ENCODE measurements at places on chromosomes 7 and 10. TPM values are rescaled to one million over a fixed set of nuclear protein-coding genes. Genes with fewer than 3 reads are reported as not detected.
A peak's percentile ranks its signal among the peaks of the same experiment; 100 is the strongest.

GRCh38 chr7:12564996-12565764 is 5.3 kb upstream of the SCIN start:
- no peak overlapping the region for H3K27ac ChIP-seq
- H3K36me3 ChIP-seq = no peaks in the 10 kb centered on the region
- no peaks in the 10 kb centered on the region for H3K27me3 ChIP-seq
- no peaks in the 10 kb centered on the region for H3K4me1 ChIP-seq
- no peak for DNase-seq

- H3K36me3 ChIP-seq = no peaks in the 10 kb centered on the region
- H3K27me3 ChIP-seq = no peaks in the 10 kb centered on the region
- H3K4me3 ChIP-seq = no peak overlapping the region
- no peak overlapping the region for H3K27ac ChIP-seq
- no peak for DNase-seq
These were observed 97.7 kb downstream of the WDR37 start for GRCh38 chr10:1153805-1154351.

GRCh38 chr7:2944739-2945138 is 98.9 kb downstream of the CARD11 start:
- no peaks in the 10 kb centered on the region for H3K27me3 ChIP-seq
- no peak overlapping the region for H3K4me3 ChIP-seq
- H3K36me3 ChIP-seq = peaks cover 6% of the 10 kb centered on the region
- peaks cover 18% of the 10 kb centered on the region for H3K4me1 ChIP-seq
- DNase-seq = no peak
- no peak overlapping the region for H3K27ac ChIP-seq

GRCh38 chr7:132609222-132609621 is 33.0 kb upstream of the PLXNA4 start:
- H3K4me1 ChIP-seq = no peaks in the 10 kb centered on the region
- DNase-seq = no peak
- no peak overlapping the region for H3K4me3 ChIP-seq
- no peaks in the 10 kb centered on the region for H3K27me3 ChIP-seq

DNA sequence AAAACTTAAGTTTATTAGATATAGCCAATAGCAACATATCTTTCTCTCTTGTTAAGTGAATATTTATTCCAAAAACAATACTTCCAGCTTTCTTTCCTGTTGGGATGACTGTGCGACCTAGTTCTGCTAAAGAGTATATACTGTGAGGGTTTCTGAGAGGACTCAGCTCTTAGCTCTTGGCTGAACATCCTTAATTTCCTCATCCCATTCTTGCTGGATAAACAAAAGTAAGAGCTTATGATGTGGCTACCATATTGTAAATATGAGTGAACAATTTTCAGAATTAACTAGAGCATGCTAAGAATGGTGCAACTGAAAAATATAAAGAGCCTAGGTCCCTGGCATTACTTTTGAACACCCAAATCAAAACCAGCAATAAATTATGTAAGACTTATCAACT is 279.5 kb upstream of the GNAI1 start:
- no peaks in the 10 kb centered on the region for H3K27me3 ChIP-seq
- H3K4me1 ChIP-seq = no peaks in the 10 kb centered on the region
- no peak overlapping the region for H3K4me3 ChIP-seq
- DNase-seq = no peak

DNA sequence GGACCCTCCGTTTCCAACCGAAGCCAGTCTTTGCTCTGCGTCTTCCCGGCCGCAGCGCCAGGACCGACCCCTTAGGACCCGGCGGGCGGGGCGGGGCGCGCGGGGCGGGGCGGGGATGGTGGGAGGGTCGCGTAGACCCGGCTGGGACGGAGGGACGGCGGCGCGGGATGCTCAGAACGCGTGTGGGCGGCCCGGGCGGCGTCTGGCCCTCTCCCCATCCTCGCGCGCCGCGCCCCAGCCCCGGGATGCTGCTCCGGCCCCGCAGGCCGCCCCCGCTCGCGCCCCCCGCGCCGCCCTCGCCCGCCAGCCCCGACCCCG is at the start of gene UTF1:
TSS of gene UTF1 (plus strand) at position 174 of the 318 bp plus-strand sequence. CDS start at position 246, 72 bp downstream.
- no peaks in the 10 kb centered on the region for H3K27me3 ChIP-seq
- H3K36me3 ChIP-seq = no peaks in the 10 kb centered on the region
- H3K4me1 ChIP-seq = no peaks in the 10 kb centered on the region
- H3K27ac ChIP-seq = no peak within 1 kb of the TSS
- DNase-seq = no peak
- no peak within 1 kb of the TSS for H3K4me3 ChIP-seq

- peak overlapping the region; percentile 99 for H3K27ac ChIP-seq
- peak overlapping the region; percentile 48 for H3K4me3 ChIP-seq
- H3K4me1 ChIP-seq = peaks cover 94% of the 10 kb centered on the region
- H3K27me3 ChIP-seq = no peaks in the 10 kb centered on the region
These were observed 78.4 kb upstream of the GSDME start for GRCh38 chr7:24835643-24836042.

Gene CPEB3
- 3.0 TPM for total RNA-seq

DNA sequence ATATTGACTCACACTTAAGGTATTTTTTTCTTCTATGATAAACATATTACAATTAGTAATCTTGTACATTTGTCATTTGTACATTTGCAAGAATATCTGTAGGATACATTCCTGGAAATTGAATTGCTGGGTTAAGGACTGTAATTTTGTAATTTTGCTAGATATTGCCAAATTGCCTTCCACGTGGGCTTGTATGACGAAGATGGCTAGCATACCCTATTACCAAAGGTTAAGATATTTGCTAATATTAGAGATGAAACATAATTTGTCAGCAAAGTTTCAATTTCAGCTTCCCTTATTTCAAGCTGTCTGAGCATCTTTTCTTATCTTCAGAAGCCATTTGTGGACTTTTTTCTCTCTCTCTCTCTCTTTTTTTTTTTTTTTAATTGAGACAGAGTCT is 1.0 kb upstream of the LYZL2 start:
- no peak overlapping the region for H3K27ac ChIP-seq
- DNase-seq = no peak
- no peaks in the 10 kb centered on the region for H3K36me3 ChIP-seq
- no peaks in the 10 kb centered on the region for H3K4me1 ChIP-seq
- no peak overlapping the region for H3K4me3 ChIP-seq

- H3K4me1 ChIP-seq = no peaks in the 10 kb centered on the region
- H3K4me3 ChIP-seq = no peak overlapping the region
- H3K27me3 ChIP-seq = peaks cover 3% of the 10 kb centered on the region
These were observed 355.1 kb upstream of the ZMIZ1 start for GRCh38 chr10:78713659-78714058.

DNA sequence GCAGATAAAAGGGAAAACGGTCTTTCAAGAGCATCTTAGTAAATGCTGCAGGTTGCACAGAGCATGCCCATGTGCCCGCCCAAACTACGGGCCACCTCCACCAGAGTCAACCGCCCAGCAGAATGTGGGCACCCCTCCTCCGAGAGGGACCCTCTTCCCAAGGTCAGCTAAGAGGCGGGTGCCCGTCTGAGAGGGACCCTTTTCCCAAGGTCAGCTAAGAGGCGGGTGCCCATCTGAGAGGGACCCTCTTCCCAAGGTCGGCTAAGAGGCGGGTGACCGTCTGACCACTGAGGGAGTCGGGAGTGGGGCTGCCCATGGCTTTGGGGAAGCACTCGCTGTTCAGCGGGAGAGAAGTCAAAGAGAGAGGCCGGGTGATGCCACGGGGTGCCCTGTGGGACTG is 113.1 kb downstream of the PTPRN2 start:
- H3K4me3 ChIP-seq = no peak overlapping the region
- H3K36me3 ChIP-seq = no peaks in the 10 kb centered on the region
- no peaks in the 10 kb centered on the region for H3K4me1 ChIP-seq
- no peak for DNase-seq
- H3K27ac ChIP-seq = no peak overlapping the region
- no peaks in the 10 kb centered on the region for H3K27me3 ChIP-seq

GRCh38 chr10:24041034-24041433 is 167.9 kb upstream of the KIAA1217 start:
- H3K4me1 ChIP-seq = no peaks in the 10 kb centered on the region
- no peak overlapping the region for H3K4me3 ChIP-seq
- DNase-seq = no peak
- H3K27me3 ChIP-seq = no peaks in the 10 kb centered on the region

Gene SUN3
- not detected for total RNA-seq

DNA sequence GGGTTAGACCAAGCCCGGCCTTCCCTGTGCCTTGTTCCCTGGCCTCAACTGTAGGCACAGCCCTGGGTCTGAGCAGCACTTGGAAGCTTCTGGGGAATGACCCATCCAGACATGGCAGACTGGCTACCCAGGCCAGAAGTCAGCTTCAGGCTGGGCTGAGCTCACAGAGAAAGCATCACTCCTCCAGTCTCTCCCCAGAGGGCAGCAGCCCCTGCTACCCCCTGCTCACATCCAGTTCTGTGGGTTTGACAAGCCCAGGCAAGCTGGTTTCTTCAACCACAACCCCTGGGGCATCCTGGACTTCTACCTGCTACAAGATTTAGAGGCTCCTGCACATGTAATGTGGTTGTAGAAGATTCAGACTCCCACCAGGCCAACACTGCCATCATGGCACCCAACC is 9.0 kb downstream of the C10orf71 start:
- no peaks in the 10 kb centered on the region for H3K4me1 ChIP-seq
- H3K4me3 ChIP-seq = no peak overlapping the region
- H3K27me3 ChIP-seq = no peaks in the 10 kb centered on the region

DNA sequence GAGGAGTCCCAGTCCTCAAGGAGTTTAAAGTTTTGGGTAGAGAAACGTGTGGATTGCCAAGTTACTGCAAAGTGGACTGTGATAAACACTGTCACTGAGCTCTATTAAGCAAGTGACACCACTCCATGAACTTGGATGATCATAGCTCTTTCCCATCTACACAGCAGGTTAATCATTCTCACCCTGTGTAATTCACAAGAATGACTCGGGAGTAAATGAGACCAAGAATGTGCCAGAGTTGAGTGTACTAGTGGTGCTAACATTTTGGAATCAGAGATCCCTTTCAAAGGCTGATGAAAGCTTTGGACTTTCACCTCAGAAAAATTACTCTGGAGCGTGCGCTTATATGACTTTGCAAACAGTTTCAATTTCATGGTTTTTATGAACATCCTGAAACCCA is 80.8 kb downstream of the RBM20 start:
- no peak overlapping the region for H3K27ac ChIP-seq
- no peaks in the 10 kb centered on the region for H3K27me3 ChIP-seq
- no peaks in the 10 kb centered on the region for H3K36me3 ChIP-seq
- H3K4me1 ChIP-seq = peaks cover 39% of the 10 kb centered on the region
- DNase-seq = no peak
- H3K4me3 ChIP-seq = no peak overlapping the region

DNA sequence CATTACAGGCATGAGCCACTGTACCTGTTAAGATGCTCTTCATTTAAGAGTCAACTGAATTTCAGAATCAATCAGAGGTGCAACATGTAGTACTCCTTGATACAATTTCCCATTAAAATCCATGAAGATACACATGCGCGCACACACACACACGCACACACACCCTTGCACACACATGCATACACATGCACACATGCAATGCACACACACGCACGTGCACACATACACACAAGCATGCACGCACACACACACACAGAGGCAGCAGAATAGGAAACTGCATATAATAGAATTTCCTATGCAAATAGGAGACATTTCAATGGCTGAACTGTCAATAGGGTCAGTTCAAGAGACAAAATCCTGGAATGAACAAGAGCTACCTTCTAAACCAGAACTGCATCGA is 192.6 kb downstream of the CALN1 start:
- no peaks in the 10 kb centered on the region for H3K4me1 ChIP-seq
- H3K27ac ChIP-seq = no peak overlapping the region
- no peaks in the 10 kb centered on the region for H3K27me3 ChIP-seq

GRCh38 chr7:30848121-30848855 is 63.4 kb upstream of the AQP1 start:
- no peak for DNase-seq
- H3K27ac ChIP-seq = no peak overlapping the region
- H3K4me3 ChIP-seq = no peak overlapping the region
- H3K4me1 ChIP-seq = peaks cover 10% of the 10 kb centered on the region
- no peaks in the 10 kb centered on the region for H3K27me3 ChIP-seq
- no peaks in the 10 kb centered on the region for H3K36me3 ChIP-seq

DNA sequence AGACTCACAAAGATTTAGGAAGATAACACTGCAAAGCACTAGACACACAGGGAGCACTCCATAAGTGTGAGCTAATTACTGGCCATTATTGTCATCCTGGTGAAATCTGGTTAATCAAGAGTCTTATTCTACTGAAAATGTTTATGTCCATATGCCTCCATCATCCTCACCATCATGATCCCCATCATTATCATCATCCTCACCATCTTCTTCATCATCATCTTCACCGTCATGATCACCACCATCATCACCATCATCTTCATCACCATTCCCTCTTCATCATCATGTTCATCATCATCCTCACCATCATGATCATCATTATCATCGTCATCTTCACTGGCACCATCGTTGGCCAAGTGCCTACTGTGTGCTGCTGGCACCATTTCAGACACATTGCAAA is 76.3 kb upstream of the CARD11 start:
- H3K36me3 ChIP-seq = no peaks in the 10 kb centered on the region
- H3K4me1 ChIP-seq = no peaks in the 10 kb centered on the region
- no peak for DNase-seq
- H3K27me3 ChIP-seq = no peaks in the 10 kb centered on the region
- H3K27ac ChIP-seq = no peak overlapping the region

DNA sequence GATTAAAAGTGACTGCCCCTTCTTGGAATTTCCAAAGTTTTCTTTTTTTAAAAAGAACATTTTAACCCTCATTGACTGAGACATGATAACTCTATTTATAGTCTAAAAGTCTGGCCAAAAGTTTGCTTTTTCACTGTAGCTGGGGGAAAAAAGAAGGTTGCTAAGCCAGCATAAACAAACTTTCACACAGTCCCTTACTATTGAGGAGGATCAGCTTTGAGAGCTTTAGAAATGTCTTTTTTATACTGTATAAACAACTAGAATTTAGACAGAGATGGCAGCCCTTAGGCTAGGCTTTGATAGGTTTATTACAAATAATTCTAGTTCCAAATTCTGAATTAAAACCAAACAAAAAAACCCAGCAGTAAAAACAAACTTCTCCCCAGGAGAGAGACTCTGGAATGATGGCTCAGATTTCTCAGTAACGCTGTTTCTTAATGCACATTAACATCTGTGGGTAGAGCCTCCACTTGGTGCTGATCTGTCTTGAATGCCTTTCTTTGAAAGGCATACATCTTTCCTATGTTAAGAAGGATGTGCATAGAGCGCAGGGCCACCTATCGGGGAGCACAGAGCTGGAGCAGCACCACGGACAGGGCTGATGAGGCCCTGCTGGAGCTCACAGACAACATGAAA is 100.9 kb upstream of the PDLIM1 start:
- H3K27me3 ChIP-seq = no peaks in the 10 kb centered on the region
- no peak overlapping the region for H3K4me3 ChIP-seq
- no peak overlapping the region for H3K27ac ChIP-seq
- DNase-seq = peak; percentile 41
- no peaks in the 10 kb centered on the region for H3K36me3 ChIP-seq
- no peaks in the 10 kb centered on the region for H3K4me1 ChIP-seq

Gene PVRIG
- total RNA-seq = 2.7 TPM

GRCh38 chr10:16987206-16987621 is 142.4 kb downstream of the CUBN start:
- H3K4me1 ChIP-seq = no peaks in the 10 kb centered on the region
- no peaks in the 10 kb centered on the region for H3K27me3 ChIP-seq
- no peaks in the 10 kb centered on the region for H3K36me3 ChIP-seq
- no peak overlapping the region for H3K4me3 ChIP-seq
- no peak overlapping the region for H3K27ac ChIP-seq
